ENCODE measurements at places on chromosomes 2 and 18.

DNA sequence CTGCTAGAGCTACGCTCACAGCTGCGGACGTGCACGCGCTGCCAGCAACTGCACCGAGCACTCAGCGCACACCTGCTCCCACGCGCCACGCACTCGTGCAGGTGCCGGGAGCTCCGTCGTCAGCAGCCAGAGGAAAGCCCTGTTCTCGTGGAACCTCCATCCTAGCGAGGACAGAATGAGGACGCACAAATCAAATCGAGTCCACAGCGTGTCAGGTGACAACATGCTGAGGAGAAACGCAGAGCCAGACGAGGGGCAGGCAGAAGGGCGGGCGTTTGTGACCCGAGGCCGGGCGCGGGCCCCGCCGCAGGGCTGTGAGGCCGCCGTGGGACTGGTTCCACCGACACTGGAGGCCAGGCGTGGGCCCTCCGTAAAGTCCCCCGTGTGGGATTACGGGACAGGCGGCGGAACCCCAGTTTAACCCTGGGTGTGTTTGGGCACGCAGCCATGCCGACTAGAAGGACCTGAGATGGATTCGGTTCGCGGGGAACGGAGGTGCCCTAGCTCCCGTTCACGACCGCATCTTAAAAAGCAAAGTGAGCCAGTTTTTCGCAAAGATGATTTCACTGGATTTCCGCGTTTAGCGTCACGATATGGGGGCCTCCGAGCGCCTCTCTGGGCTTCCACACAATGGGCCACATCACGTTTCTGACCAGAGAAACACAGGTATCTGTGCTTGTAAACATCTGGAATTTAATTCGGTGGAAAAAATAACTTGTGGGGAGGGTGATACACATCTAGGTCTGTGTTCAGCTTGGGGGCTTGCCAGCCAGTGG lies 26.9 kb upstream of the ALKAL2 start:
- no peak for DNase-seq

GRCh38 chr2:150811259-150811855 lies 323.9 kb upstream of the RND3 start:
- DNase-seq = no peak

DNA sequence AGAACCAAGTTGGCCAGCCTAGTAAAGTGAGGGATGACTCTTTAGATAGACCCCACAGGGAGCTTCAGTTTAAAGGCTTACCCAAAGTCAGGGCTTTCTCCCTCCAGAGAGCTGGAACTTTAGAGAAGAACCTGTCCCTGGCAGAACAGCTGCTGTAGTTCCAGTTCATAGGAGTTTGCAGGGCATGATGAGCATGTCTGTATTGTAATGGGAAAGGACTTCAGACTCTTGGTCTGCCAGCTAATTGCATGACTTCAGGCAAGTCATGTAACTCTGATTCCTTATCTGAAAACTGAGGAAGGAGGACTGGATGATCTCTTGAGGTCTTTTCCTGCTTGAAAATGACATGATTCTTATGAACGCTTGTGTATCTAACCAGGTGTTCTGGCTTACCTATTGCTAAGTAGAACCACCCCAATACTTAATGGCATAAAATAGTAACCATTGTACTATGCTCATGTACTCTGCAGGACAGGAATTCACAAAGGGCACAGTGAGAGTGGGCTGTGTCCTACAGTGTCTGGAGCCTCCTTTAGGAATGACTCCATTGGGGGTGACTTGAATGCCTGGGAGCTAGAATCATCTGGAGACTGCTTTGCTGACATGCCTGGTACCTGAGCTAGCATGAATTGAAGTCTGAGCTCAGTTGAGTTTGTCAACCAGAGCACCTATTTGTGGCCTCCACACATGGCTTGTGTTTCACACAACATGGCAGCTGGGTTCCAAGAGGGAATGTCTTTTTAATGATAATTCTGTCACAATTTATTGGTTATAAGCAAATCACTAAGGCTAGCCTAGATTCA lies 18.9 kb downstream of the SP5 start:
- no peak for DNase-seq

- no peak for DNase-seq
Observed at GRCh38 chr2:73141896-73142295, 29.1 kb upstream of the RAB11FIP5 start.

DNA sequence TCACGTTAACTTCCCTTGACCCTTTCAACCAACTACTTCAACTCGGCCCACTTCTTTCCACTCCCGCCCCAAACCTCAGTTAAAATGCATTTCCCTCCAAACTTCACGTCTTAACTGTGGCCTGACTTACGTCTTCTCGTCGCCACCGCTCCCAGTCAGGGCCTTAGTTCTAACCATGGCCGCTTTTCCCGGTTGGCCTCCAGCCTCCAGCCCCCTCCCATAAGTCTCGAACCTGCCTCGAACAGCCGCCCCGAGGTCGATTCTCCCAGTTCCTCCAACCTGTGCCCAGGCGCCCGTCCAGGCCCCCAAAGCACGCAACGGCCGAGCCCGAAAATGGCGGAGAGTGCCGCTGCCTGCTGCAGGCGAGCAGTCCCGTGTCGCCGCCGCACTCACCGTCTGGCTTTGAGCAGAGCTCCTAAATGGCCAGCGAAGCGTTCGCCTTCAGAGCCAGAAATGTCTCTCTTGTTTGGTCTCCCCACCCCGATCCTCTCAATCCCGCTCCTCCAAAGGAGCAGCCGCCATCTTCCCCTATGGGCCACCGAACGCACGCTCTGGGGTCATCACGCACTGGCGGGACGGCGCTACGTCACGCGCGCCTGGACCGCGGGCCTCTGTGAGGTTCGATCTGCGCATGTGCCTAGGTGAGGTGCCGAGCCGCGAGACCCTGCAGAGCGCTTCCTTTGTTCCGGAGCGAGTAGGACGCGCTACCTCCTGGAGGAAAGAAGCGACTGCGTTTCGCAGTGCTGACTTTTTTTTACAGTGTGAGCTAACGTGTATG lies at the start of gene WDR33:
Gene WDR33, minus strand, starts transcription at position 553 of the 778 bp plus-strand sequence. CDS start 40,190 bp downstream, outside the sequence.
- DNase-seq = peak; percentile 96

- no peak for DNase-seq
Observed at GRCh38 chr18:62860062-62860461, 144.7 kb downstream of the PHLPP1 start.

DNA sequence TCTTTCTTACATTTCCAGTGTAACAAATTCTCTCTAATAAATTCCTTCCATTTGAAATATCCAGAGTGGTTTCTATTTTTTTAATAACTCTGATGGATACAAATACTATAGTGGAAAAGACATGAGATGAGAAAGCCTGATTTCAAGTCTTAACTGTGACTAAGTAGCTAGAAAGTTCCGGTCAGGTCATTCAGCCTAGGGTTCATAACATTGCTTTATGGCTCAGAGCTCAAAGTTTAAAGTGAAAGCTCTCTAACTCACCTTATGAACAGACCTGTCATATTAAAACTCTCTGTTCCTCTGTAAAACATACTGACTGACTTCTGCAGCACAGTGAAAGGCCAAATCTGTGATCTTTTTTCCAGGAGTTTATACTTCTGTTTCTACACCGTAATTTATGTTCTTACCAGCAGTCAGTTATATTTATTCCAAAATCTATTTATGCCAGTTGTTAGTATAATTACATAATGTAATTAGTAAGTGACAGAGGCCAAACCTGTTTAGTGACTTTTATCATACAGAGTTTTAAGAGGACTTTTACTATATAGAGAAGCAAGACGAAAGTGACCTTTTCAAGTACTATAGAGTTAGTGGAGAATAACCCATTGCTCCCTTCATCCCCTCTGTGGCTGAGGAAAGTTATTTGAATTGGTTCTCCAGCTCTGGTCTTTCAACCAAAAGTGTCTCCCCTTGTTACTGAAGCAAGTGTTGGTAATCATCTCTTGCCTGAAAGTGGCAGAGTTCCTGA lies 118.8 kb upstream of the PDE1A start:
- DNase-seq = no peak

- DNase-seq = no peak
Observed at GRCh38 chr2:28325567-28326468, 66.8 kb upstream of the FOSL2 start.

- DNase-seq = no peak
Observed at GRCh38 chr2:161990741-161991140, 83.3 kb downstream of the DPP4 start.

GRCh38 chr2:545711-546650 lies 131.2 kb downstream of the TMEM18 start:
- DNase-seq = no peak

DNA sequence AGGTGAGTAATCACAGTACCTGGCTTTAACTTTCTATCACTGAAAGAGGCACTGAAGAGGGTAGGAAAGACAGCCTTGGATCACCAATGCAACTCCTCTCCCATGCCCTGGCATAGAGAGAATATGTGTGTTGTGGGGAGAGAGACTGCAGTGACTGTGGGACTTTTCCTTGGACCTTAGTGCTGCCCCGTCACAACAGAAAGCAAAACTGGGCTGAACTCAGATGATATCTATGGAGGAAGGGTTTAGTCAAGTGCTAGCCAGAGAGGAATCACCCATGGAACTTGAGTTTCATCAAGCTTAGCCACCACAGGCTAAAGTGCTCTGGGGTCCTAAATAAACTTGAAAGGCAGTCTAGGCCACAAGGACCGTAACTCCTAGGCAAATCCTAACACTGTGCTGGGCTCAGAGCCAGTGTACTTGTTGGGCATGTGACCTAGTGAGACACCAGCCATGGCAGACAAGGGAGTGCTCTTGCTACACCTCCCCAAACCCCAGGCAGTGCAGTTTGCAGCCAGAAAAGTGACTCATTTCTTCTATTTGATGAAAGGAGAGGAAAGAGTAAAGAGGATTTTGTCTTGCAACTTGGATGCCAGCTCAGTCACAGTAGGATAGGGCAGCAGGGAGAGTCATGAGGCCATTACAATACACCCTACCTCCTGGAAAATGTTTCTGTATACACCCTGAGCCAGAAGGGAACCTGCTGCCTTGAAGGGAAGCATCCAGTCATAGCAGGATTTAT lies 105.8 kb upstream of the SPOPL start:
- no peak for DNase-seq

GRCh38 chr2:42189235-42189566 lies 20.0 kb downstream of the EML4 start:
- DNase-seq = no peak

- no peak for DNase-seq
Observed at GRCh38 chr18:8117006-8117371, 492.2 kb upstream of the RAB12 start.

DNA sequence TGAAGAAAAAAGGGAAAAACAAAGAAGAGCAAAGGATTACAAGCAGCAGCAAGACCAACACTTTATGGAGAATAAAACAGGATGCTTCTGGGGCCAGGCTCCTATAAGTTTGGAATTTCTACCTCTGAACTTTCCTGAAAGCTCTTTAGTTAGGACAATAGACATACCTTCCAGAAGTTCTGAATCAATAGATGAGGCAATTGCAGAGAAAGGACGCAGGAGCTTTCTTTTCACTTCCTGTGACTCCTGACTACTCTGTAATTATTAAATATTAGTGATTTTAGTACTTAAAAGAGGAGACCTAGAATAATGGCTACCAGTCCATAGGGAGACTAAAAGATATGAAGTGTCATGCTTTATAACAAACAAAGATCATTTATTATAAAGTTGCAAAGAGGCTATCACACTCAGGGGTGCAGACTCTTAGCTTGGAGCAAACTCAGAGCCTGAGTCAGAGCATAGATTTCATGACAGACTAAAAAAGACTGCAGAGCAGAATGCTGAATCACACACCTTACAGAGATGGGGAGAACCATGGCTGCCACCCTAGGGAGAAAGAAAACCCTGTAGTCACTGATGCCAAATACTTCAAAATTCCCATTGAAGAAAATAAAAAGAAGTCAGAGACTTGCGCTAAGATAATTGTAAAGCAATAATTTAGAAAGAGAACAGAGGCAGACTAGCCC lies 52.5 kb upstream of the FAM136A start:
- DNase-seq = no peak

GRCh38 chr18:45916302-45916701 lies 50.8 kb downstream of the EPG5 start:
- no peak for DNase-seq

- no peak for DNase-seq
Observed at GRCh38 chr2:32838418-32838817, 108.3 kb upstream of the LTBP1 start.

DNA sequence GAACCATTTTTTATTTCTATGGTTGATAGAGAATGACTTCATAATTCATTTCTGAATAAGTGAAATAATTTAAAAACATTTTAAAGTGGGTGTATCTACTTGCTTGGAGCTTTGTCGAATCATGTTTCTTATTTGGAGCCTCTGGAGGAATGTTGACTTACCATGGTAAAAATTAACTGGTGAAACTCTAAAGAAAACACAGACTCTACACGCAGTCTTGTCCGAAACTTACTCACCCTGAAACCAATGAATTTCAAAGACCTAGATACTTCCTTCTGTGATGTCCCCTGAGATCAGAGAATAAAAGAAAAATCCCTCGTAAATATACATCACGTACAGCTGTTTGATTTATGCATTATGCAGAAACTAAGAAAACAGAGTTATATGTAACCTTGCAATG lies 665.2 kb upstream of the NRXN1 start:
- no peak for DNase-seq

DNA sequence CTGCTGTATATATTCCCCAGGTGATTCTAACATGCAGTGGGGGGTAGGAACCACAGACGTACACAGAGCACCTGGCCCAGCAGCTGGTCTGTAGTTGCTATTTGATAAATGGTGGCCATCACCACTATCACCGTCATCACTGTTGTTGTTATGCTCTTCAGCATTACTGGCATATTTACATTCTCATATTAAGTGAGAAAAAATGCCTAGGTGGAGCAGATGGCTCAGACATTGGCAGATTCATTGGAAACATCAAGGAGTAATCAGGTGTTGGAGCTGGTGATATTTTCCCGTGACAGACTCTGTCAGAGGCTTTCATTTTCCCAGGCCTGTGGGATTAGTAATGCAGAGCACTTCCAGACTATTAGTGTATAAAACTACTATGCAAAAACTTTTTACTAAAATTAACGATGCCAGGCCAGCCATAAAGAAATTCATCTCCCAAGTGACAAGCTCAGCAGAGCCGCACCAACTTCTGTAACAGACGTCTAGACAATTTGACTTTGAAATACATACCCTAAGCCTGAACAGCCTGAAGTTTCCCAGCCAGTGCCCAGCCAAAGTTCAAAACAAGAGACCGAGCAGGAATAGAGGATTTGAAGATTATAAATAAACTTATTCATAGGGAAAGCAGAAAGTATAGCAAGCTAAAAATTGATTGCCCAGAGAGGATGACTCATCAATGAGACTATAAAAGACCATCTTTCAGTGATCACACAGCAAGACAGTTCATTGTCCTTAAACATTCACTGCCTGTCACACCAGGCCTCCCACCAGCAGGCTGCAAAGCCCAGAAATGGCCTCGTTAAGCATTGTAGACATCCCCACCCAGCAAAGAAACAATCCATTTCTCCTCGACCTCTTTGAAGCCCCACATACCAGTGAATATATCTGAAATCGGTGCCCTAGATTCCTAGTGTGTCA lies 247.4 kb upstream of the CHAC2 start:
- DNase-seq = no peak

- DNase-seq = no peak
Observed at GRCh38 chr2:72562451-72563153, 263.2 kb downstream of the EXOC6B start.

GRCh38 chr2:3267869-3268704 lies 109.5 kb downstream of the EIPR1 start:
- no peak for DNase-seq

DNA sequence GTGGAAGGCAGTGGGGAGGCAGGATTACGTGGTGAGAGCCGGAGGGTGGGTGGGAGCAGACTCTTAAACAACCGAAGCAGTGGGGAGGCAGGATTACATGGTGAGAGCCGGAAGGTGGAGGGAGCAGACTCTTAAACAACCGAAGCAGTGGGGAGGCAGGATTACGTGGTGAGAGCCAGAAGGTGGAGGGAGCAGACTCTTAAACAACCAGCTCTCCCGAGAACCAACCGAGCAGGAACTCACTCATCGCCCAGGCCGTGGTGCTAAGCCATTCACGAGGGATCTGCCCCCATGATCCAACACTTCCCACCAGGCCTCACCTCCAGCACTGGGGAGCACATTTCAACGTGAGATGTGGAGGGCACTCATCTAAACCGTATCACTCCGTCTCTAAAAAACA lies 87.7 kb downstream of the RTP5 start:
- DNase-seq = no peak
